ENCODE measurements at places on chromosomes 7 and 10. TPM values are rescaled to one million over a fixed set of nuclear protein-coding genes. Genes with fewer than 3 reads are reported as not detected.

Gene SFTPA1
- total RNA-seq, result not detected

DNA sequence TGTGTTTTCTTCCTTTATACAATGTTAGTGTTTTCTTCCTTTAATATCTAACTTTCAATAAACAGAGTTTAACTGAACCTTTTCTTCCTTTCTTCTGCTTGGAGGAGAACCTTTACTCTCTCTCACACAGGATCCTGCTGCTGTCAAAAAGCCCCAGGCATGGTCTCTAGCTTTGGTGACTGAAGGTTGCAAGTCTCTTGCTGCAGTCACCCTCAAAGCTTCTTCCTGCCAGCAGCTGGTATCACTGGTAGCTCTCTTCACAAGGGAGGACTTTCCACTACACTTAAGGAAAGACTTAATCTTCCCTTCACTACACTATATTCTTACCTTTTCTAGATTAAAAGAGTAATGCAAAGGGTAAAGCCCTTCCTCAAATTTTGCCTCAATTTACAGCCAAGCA is 153.4 kb downstream of the SGMS1 start:
- DNase-seq, result no peak

DNA sequence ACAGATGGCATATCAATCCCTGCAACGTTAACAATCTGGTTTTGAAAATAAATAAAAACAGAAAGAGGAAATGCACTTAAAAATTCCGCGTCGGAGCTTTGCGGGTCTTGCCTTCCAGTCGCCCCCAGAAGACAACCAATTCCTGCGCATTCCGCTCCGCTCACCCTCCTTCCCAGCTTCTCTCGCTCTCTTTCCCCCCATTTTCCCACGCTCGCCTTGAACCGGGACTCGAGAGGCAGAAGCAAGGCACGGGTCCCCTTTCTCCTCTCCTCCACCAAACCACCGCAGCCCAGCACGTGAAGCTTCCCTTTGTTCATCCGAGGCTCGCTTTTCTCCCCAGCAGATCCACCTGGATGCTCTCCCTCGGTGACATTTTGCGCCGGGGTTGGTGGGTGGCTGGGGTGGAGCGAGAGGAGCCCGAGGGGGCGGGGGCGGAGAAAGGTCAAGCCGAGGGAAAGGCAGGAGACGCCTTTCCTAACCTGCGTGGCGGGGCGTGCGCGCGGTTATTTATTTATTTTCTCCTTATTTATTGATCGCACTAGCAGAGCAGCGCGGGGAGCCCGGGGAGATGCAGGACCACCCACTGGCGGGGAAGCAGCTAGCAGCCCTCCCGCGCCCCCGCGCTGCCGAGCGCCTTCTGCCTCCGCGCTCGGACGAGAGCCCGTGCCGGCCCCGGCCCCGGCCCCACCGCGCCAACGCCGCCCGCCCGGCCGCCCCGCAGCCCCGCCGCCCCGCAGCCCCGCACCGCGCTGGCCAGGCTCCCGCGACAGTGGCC is at the start of gene KCND2:
Gene KCND2 (plus strand): TSS at position 475 of the 775 bp plus-strand sequence.
- DNase-seq, result peak; percentile 32

DNA sequence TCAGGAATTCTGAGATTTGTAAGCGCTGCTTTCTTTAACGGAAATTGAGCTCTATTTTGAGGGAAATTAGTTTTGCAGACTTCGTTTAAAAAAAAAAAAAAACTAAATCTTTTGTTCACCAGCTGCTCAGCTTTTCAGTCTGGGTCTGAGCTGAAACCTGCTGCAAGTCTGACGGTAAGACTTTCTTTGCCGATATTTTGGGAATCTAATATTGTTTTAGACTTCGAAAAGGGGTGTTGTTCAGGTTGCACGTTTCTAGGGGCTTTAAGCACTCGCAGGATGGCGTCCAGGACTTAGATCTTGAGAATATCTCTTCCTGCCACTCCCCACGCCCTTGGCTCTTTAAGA is 1.8 kb upstream of the MEOX2 start:
- no peak for DNase-seq

DNA sequence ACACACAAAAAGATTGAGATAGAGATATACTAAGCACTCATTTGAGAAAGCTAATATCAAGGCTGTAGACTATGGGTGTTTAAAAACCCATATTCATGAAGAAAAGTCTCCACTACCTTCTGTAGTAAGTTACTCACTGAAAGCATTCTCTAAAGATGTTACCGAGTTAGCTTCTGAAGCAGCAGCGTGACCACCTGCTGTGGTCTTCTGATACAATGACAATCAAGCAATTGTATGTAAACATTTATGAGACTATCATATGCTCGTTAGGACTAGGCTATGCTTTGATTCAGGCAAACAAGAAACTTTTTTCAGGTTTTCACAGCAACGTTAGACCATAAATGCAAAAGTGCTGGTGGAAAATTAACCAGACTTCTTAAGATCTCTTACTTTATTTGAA is 11.2 kb downstream of the RHOBTB1 start:
- no peak for DNase-seq

DNA sequence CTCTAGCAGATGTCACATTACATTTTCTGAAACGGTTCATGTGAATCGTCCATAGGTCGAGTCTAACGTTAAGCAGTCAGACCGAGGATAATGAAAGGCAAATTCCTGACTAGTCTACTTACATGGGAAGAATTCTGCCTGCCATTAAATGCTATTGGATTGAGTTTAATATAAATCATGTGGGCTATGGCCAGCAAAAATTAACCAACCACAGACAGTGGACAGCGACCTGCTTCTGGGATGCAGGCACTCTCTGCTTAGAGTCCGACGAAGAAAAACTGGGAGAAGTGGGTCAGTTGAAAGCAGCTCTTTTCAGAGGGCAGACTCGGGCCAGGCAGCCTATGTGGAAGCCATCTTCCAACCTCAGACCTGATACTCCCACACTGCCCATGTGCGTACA is 16.6 kb downstream of the PIP4K2A start:
- no peak for DNase-seq

GRCh38 chr10:49131507-49132361 is 2.1 kb downstream of the FAM170B start:
- peak; percentile 91 for DNase-seq

Gene THSD7A
- 10.6 TPM for total RNA-seq

Gene XRCC2
- 3.8 TPM for total RNA-seq

DNA sequence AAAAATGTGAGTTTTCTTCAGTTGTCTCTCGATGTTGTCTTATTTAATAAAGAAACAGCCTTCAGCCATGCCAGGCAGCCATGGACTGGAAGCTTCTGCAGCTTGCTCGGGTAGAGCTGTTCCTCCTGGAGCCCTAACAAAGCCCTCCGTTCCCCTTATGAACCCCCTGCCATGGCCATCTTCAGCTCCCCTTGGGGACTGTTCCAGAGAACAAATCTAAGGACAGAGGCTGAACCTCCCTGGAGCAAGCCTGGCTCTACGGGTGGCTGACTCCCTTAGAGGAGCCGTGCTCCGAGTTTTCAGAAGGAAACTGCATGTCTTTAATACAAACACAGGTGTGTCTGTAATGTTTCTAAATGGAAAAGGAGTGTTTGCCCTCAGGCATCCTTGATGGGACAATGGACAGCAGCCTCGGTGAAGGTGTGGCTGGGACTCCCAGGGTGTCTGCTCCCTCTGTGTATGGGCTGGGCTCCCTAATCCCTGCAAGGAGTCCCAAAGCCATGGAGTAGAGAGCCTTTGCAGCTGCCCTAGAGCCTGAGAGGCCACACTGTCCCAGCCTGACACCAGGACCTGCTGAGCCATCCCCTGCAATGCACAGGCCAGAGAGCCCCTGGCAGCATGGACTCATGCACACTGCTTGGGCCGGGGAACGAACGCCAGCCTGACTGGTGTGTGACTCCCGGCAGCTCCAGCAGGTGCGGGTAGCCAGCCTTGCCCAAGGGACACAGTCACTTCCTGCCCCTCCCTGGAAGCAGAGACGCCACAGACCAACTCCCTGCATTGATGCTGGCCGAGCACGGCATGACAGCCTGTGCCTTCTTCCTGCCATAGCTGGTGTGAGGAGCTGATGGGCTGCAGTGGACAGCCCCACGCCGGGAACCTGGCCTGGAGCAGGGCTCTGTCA is 381.8 kb downstream of the TCERG1L start:
- peak; percentile 17 for DNase-seq

- no peak for DNase-seq
Measured at GRCh38 chr7:103929901-103930311, 59.6 kb downstream of the RELN start.

- DNase-seq, result no peak
Measured at GRCh38 chr7:78794101-78794500, 659.4 kb downstream of the MAGI2 start.

- no peak for DNase-seq
Measured at GRCh38 chr7:121275204-121275603, 53.6 kb upstream of the WNT16 start.

Gene EBLN1
- not detected for total RNA-seq

DNA sequence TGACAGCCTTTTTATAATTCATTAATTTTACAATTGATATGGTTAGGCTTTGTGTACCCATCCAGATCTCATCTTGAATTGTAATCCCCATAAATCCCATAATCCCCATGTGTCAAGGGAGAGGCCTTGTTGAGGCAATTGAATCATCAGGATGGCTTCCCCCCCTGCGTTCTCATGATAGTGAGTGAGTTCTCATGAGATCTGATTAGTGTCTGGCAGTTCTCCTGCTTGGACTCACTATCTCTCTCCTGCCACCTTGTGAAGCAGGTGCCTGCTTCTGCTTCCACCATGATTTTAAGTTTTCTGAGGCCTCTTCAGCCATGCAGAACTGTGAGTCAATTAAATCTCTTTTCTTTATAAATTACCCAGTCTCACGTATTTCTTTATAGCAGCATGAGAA is 165.7 kb upstream of the GNAI1 start:
- DNase-seq, result no peak

Gene UBN2
- 20.0 TPM for total RNA-seq

DNA sequence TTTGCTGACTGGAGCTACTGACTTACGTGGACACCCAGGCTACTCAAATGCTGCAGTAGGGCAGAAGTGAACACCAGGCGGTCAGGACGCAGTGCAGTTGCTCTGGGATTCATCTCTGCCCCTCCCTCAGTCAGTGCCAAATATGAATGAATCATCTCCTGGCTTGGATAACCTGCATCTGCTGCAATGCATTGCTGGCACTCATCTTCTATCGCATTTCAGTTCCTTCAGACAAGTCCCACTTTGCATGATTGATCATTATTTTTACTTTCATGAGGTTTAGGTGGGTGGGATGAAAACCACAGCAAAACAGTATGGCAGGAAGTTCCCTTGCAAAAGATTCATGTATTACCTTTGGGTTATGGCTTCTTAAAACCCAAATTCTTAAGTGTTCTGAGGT is 224.6 kb upstream of the NRP1 start:
- peak; percentile 75 for DNase-seq

Gene PDE1C
- total RNA-seq, result 9.9 TPM

GRCh38 chr10:71213127-71213621 is 804 bp downstream of the UNC5B start:
- DNase-seq, result peak; percentile 84

- no peak for DNase-seq
Measured at GRCh38 chr10:93149761-93150160, 76.1 kb downstream of the CYP26A1 start.

- no peak for DNase-seq
Measured at GRCh38 chr10:96495544-96495943, 18.2 kb downstream of the TLL2 start.

Measured in tongue (tissue), 3 donors.